ENCODE measurements at places on chromosomes 5 and 9.

- DNase-seq, result no peak
Observed at GRCh38 chr5:90000351-90000750, 409.2 kb downstream of the CETN3 start.

- no peak for DNase-seq
Observed at GRCh38 chr9:134871697-134872340, 8.8 kb upstream of the FCN2 start.

DNA sequence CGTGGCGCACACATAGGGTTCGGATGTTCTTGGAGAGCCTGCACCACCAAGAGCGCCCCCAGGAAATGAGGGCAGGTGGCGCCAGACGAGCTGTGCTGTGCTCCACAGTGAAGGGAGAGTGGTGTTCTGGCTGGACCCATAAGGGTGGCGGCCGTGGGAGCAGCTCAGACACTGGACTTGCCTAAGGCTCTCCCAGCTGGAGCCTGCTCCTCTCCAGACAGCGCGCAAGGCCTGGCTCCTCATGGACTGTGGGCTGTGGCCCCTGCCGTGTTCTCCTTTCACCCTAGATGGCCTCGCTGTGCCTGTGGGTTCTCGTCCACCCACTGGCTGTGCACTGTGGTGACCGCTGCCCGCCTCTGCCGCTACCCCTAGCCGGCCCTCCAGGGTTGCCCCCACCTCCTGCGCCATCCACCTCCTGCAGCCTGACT, 92.9 kb downstream of the EHMT1 start:
- DNase-seq, result no peak

GRCh38 chr5:120236360-120236759, 227.7 kb upstream of the PRR16 start:
- no peak for DNase-seq

DNA sequence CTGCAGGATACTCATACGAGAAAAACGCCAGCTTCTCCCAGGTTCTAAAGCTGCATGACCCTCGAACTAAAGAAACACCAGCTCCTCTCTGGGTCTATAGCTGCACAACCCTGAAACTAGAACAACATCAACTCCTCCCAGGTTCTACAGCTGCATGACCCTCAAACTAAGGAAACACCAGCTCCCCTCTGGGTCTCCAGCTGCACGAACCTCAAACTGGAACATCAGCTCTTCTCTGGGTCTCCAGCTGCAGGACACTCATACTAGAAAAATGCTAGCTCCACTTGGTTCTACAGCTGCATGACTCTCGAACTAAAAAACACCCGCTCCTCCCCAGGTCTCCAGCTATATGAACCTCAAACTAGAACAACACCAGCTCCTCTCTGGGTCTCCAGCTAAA, 811.1 kb downstream of the CDH9 start:
- no peak for DNase-seq

DNA sequence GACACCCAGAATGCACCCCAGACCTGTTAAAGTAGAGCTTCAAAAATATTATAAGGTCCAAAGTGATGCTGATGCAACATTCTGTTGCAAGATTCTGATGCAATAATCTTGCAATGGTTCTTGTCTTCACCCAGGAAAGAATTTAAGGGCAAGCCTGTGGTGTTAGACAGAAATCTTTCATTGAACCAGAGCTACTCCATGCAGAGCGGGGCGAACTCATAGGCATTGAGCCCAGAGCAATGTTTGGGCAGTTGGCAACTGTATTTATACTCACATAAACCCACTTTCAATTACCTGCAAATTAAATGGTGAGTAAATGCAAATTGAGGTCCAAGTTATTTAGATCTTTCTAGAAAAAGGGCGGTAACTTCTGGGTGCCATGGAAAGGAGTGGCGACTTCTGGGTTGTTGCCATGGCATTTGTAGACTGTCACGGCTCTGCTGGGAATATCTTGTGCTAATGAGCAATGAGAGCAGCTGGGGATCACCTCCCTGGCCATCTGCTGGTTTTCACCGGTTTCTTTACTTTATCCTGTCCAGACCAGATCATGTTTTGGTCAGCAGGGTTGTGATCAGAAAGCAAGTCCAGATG, 163.4 kb downstream of the ICE1 start:
- no peak for DNase-seq

DNA sequence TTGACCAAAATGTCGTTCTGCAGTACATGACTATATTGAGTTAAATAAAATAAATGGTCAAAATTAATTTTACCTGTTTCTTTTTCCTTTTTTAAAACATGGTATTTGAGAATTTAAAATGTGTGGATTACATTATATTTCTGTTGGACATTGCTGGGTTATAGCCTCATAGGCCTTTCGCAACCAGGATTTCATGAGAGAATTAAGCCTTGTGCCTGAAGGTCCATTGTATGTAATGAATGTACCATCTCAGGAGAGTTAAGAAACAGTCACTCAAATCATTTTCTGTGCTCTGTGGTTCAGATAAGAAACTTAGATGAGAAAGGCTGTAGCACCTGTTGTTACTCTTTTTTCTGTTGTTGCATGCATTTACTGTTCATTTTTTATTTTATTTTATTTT, 103.5 kb downstream of the ANGPTL2 start:
- no peak for DNase-seq

- no peak for DNase-seq
Observed at GRCh38 chr9:136587145-136587943, 41.5 kb upstream of the NOTCH1 start.

GRCh38 chr5:63697811-63698210, 264.4 kb downstream of the HTR1A start:
- DNase-seq, result no peak

DNA sequence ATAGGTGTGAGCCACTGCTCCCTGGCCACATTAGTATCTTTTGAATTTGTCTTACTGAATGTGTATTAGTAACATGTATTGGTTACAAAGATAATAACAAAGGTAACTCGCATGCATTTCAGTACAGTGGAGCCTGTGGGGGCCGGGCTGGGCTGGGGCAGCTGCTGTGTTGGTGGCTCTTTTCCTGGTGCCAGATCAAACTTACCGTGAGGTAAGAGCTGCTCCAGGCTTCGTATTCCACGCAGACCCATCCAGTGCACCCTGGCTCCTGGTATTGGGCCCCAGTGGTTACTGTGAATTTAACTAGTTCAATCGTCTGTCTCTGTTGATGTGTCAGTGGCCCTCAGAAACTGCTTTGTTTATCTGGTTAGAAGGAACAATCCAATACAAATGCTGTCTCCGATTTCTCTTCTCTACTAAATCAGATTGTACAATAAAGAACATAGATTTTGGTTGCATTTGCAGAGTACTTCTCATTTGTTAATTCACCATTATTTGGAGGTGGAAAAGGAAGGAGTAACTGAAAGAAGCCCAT, 15.6 kb downstream of the PRRC2B start:
- no peak for DNase-seq

GRCh38 chr5:148899993-148900392, 73.6 kb downstream of the ADRB2 start:
- no peak for DNase-seq

DNA sequence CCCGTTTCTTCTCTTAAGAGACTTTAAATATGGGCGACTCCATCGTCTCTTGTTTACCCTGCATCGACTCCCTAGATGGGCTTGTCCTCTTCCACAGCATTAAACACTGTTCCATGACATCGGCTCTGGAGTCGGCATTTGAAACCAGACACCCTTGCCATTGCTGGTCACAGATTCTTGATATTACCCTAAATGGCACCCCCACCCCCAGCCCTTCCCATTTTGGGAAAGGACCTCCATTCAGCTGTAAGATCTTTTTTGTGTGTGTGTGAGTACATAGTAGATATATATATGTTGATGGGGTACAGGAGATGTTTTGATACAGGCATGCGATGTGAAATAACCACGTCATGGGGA, 51.1 kb upstream of the SH3PXD2B start:
- DNase-seq, result no peak

GRCh38 chr5:114830114-114830513, 339.6 kb downstream of the TRIM36 start:
- DNase-seq, result no peak

DNA sequence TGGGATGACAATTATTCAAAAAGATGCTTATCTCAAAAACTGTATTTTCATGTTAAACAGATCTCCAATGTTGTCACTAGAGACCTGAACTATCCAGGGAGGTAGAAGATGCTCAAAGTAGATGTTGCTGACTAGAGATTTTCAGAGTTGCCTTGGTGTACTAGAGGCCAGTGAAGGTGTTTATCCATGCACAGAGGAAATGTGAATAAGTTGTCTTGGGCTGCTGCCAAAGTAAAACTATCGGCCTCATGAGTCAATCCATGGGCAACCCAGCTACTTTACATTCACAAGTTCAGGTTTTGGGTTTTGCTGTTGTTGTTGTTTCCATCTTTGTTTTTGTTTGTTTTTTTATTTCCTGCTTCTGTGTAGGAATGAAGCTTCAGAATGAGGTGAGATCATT, 141.1 kb upstream of the RANBP3L start:
- DNase-seq, result no peak

GRCh38 chr9:36345103-36345846, 54.8 kb downstream of the RNF38 start:
- no peak for DNase-seq

DNA sequence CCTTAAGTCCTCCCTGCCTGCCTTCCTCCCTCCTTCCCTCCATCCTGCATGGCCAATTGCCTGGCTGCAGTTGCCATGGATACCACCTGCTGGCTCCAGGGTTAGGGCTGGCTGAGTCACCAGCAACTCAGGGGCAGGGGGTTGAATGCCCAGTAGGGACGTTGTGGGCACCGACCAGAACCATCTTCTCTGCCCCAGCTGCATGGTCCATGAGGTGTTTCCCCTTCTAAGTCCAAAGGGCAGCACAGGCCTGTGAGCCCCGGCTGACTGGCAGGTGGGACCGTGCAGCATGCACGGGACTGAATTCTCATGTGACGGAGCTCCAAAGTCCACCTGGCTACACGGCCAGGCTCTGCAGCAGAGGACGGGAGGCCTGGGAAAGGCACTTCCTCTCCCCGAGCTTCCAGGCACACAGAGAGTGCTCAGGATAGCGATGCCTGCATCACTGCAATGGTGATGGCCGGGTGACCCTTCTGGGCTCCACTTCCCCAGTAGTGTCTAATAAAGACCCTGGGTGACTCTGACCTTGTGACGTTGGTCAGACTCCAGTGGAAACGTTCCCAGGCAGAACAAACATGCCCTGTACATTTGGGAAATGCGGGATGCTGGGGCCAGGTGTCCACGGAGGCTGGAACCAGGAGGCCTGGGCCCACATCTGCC, 5.7 kb downstream of the ASS1 start:
- DNase-seq, result no peak

DNA sequence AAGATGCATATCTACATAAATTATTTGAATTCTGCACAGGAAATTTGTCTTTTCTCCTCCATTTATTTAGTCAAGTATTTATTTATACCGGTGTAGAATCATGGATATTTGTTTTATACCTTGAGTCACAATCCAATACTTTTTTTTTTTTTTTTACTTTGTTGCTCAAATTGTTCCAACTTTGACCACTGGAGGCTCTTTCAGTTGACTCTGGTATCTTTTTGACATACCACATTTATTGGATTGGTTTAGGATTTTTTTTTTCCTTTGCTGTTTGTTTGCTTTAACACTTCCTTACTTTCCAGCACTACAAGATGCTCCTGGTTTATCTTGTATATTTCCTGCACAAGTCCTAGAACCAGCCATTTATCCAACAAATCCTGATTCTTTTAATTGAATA, 543.1 kb upstream of the RIOK2 start:
- no peak for DNase-seq

DNA sequence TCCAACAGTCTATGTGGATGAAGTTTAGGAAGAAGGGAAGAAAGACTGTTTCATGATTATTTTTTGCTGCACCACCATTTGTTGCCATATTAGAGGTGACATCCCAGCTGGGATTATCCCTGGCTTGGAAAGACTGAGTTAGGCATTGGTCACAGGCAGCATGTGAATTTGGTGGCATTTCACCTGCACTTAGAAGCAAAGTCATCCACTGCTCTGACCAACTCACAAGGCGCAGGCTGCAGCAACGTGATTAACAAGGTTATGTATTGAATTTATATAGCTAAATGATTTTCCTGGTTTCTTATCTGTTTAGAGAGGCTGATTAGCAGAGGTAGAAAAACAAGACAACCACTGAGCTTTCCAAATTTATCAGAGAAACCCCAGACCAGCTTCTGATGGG, 2.7 kb downstream of the FYB1 start:
- no peak for DNase-seq

GRCh38 chr5:119355244-119355638, 578 bp upstream of the TNFAIP8 start:
- DNase-seq, result no peak

DNA sequence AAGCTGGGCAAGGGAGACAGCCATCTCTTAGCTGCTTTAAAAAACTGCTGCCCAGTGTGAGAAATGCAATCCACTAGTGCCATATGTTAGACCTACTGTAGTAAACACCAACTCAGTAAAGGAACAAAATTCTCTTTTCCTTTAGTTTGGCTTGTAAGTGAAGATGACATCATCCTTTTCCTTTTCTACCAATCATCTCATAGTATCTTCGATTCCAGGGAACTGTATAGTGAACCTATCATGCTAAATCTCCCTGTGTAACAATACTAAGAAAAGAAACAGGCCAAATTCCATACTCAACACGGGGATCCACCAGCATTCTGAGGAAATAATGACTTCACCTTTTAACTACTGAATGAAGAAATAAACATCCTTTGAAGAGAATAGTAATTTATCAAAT, 100.1 kb downstream of the RAPGEF6 start:
- no peak for DNase-seq

GRCh38 chr5:55484531-55484930, 50.2 kb downstream of the PLPP1 start:
- no peak for DNase-seq

GRCh38 chr5:160442824-160443431, 21.3 kb downstream of the PTTG1 start:
- no peak for DNase-seq

DNA sequence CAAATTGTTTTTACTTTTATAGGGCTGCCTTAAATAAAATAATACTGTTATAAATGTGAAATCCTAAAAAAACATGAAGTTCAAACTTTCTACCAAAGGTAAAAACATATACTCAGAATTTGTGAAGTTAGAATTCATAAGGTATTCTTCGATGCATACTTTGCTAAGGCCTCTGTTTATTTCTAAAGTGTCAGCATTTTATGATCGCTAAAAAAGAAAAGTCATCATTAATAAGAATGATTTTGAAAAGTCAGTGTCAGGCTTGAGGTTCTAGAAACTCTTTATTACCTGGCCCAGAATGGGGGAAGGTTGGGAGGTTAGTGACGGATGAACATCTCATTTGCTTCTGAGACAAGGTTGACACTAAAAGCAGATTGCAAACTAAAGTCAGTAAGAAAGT, 26.2 kb upstream of the NADK2 start:
- DNase-seq, result no peak

- no peak for DNase-seq
Observed at GRCh38 chr5:17434982-17435381, 63.0 kb upstream of the TAF11L2 start.

All from astrocyte of the cerebellum (primary cell).